ENCODE measurements at places on chromosomes 4 and X. TPM values are rescaled to one million over a fixed set of nuclear protein-coding genes. Genes with fewer than 3 reads are reported as not detected.

The BMPR1B gene
- total RNA-seq, result 0.70 TPM

The GPR119 gene
- total RNA-seq, result 4.3 TPM

The MAGEC2 gene
- total RNA-seq, result not detected

The MYOZ2 gene
- total RNA-seq, result not detected

The PPP2R2C gene
- total RNA-seq, result under 0.01 TPM

The GC gene
- total RNA-seq, result 2,843 TPM

The PGK1 gene
- total RNA-seq, result 157 TPM

The AFP gene
- 3,875 TPM for total RNA-seq

The IL21 gene
- total RNA-seq, result not detected

The CLCN3 gene
- 58.6 TPM for total RNA-seq

The MOSPD2 gene
- 6.1 TPM for total RNA-seq

The HEPH gene
- total RNA-seq, result 2.4 TPM

The TMEM154 gene
- 0.65 TPM for total RNA-seq

The GAGE12J gene
- not detected for total RNA-seq

The RNF212 gene
- 0.47 TPM for total RNA-seq

The KLHL4 gene
- total RNA-seq, result 0.50 TPM

The UCP1 gene
- total RNA-seq, result not detected

The GAGE2A gene
- total RNA-seq, result not detected

The DCLK2 gene
- 0.70 TPM for total RNA-seq

The PLS3 gene
- 119 TPM for total RNA-seq

The PNCK gene
- total RNA-seq, result 0.17 TPM

The SFRP2 gene
- not detected for total RNA-seq

The SLC7A11 gene
- 0.17 TPM for total RNA-seq

The CCDC158 gene
- total RNA-seq, result 0.28 TPM

The TMPRSS11D gene
- not detected for total RNA-seq

The MSX1 gene
- total RNA-seq, result not detected

The KLB gene
- 28.0 TPM for total RNA-seq

The CSAG1 gene
- not detected for total RNA-seq

The PRDM8 gene
- 0.08 TPM for total RNA-seq

The SSX1 gene
- total RNA-seq, result not detected

The PPBP gene
- 55.0 TPM for total RNA-seq

The NHSL2 gene
- 1.2 TPM for total RNA-seq

The FAM9B gene
- 0.25 TPM for total RNA-seq

The ALAS2 gene
- total RNA-seq, result 1,807 TPM

The MAGEB2 gene
- total RNA-seq, result not detected

The COL25A1 gene
- total RNA-seq, result 4.4 TPM

The GPR34 gene
- total RNA-seq, result 4.5 TPM

The NDST4 gene
- total RNA-seq, result not detected

The POU3F4 gene
- total RNA-seq, result not detected

The DUSP21 gene
- total RNA-seq, result 1.6 TPM

The P2RY4 gene
- total RNA-seq, result 0.28 TPM

The CXCL8 gene
- 3.8 TPM for total RNA-seq

The GYG2 gene
- total RNA-seq, result 11.9 TPM

The TEX13A gene
- total RNA-seq, result not detected

The PCDH10 gene
- 0.09 TPM for total RNA-seq

The GAGE13 gene
- total RNA-seq, result not detected

The CDX4 gene
- not detected for total RNA-seq

The ARSJ gene
- total RNA-seq, result 0.56 TPM

The TCEAL6 gene
- not detected for total RNA-seq

The GYPB gene
- not detected for total RNA-seq

The MED28 gene
- total RNA-seq, result 26.8 TPM

The PABPC1L2B gene
- not detected for total RNA-seq

The SGMS2 gene
- total RNA-seq, result 13.1 TPM
